ENCODE measurements at places on chromosomes 2 and 18.

GRCh38 chr2:240831594-240832204 is 11.7 kb upstream of the KIF1A start:
- DNase-seq, result no peak

DNA sequence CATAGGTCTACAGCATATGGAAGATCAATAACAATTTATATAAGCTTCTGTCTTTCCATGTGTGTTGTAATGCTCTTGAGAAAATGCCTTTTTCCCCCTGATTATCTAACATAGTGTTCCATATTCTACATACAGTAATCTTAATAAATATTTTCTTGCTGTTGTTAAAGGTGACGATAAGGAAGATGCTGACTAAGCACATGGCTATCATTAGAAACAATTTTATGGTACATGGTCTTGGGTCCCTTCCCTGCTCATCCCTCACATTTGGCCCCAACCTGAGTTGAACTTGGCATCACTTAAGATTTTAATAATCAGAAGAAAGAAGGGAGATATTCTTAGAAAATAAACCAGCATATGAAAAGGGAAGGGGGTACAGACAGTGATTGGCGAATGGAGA is 382.1 kb upstream of the CDH20 start:
- no peak for DNase-seq

DNA sequence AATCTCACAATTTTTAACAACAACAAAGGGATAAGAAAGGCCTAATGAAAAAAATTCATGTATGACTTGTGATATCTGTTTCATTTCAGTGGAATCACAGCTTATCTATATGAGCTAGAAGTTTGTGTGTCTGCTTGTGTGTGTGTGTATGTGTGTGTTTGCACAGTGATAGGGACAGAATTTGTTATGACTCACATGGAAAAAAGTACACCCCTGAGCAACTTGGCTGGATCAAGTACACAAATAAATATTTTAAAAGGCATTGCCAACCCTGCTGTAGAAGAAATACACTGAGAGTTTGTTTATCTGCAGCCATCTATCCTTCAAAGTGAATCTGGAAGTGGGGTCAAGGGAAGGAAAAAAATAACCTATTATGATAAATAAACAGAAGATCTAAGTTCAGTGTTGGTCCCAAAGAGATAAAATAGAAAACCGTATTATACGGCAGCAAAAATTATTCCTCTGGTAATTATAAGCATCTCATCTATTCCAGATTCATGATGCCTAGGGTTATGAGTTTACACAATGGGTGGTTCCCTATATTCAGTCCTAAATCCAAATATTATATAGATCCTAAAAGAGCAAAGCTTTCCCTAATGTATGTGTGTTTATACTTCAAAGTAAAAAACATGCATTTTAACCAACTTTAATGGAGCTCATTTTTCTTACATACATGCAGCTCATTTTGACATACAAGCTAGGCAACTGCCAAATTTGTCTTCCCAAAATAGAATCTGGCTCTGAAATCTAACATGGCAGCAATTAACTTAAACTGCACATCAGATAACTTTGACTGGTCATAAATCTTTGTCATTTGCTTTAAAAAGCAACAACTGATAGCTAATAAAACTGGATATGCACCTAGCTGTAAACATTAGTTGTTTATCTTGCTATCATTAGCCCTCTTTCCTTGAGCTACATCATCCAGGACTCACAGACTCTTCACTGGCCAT is 420.6 kb downstream of the IRS1 start:
- no peak for DNase-seq

DNA sequence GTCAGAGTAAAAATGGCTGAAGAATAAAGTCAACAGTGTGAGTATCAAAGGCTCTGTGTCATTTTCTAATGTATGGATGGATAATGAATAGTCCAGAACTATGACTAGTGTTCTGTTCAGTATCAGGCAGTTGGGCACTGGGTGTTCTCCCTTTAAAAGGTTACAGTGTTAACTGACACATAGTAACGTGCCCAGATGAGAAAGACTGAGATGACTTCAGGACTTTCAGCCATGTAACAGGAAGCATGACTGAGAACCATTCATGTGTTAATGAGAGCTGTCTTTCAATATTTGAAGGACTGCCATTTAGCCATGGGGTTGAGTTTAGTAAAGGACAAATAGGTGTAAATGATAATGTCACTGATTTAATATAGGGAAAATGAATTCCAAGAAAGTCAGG is 187.1 kb downstream of the GULP1 start:
- DNase-seq, result no peak
